Left colon (tissue), 2 donors: ENCODE measurements at places on chromosomes 7 and 10. TPM values are rescaled to one million over a fixed set of nuclear protein-coding genes. Genes with fewer than 3 reads are reported as not detected.

Gene VAX1
- not detected for total RNA-seq

Gene KIAA1549
- 3.3 TPM for total RNA-seq

DNA sequence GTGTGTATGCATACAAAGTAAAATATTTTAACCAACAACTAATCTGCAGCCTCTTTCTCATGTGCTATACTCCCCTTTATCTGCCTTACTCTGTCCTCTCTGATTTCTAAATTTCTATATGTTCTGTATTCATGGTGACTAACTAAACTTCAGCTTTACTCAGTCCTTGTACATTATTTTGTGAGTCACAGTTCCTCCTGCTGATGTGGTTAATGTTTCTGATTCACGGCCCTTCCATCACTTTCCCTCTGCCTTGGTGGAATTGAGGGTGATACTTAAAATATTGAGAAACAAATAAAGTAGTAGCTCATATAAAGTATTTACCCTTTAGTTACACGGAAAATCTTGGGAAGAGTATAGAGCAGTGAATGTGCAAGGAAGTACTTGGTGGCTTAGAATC, 899.1 kb upstream of the ZWINT start:
- DNase-seq, result no peak

DNA sequence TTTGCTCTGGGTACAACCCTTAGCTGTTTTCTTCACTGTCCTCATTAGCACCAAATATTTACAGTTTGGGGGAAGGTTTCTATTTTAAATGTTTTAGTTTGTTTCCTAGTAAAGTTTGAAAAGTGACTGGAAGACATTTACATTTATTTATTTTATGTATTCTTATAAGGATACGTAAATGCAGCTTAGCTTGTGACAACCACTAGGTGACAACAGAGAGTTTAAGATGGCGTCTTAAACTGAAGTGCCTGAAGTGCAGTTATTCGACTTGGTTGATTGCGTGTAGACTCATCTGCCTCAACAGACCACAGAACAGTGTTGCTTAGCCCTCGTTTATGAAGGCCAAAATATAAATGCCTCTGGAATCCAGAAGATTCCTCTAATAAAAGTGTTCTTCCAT, 378.2 kb upstream of the MYO3A start:
- no peak for DNase-seq

GRCh38 chr7:27168265-27168947, 3.1 kb upstream of the HOXA9 start:
- peak; percentile 72 for DNase-seq

DNA sequence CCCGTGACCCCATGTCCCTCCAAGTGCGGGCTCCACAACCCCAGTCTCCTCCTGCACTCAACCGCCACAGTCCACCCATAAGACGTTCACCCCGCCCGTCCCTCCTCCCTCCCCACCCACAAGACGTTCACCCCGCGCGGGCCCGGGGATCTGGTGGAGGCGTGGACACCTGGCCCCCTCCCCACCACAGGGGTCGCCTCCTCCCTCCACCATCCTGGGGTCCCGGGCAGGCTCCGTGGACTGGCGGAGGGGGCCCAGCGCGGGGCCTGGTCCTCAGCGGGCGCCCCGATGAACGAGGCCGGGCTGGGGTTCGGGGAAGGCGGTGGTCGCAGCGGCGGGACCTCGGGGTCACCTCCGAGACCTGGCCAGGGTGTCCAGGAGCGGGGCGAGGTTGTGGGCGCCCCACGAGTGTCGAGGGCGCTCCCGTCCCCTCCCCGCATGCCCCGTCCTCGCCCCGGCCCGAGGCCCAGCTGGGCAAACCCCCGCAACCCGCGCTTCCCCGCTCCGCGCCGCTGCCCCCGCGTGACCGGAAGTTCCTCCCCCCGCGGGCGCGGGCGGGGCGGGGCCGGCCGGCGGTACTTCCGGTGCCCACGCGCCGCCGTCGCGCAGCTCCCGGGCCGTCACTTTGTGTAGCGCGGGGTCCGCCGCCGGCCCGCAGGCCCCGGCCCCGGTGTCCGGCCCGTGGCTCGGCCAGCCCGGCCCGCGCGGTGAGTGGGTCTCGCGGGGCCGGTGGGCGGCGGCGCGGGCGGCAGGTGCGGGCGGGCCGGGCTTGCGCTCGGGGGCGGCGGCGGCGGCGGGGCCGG, at the start of gene ZNF316:
ZNF316 (plus strand) TSS at position 578 of the 803 bp plus-strand sequence. CDS start 5,092 bp downstream, outside the sequence.
- DNase-seq, result no peak

GRCh38 chr10:16820421-16820820, 3.2 kb upstream of the RSU1 start:
- no peak for DNase-seq

DNA sequence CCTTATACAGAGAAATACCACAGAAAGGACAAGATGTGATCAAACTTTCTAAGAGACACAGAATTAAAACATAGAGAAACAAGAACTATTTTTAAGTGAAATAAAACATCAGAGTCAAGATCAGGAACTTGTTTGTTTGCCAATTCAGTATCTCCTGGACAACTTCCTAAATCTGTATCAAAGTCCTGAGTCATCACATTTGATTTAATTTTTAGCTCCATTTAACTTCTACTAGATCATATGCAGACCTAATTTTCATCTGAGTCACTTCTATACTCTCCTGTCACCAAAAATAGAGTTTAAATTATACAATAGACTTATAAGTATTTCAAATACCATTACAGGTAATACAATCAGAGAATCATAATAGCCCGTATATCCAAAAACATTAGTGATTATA, 268.1 kb downstream of the PRKG1 start:
- no peak for DNase-seq

DNA sequence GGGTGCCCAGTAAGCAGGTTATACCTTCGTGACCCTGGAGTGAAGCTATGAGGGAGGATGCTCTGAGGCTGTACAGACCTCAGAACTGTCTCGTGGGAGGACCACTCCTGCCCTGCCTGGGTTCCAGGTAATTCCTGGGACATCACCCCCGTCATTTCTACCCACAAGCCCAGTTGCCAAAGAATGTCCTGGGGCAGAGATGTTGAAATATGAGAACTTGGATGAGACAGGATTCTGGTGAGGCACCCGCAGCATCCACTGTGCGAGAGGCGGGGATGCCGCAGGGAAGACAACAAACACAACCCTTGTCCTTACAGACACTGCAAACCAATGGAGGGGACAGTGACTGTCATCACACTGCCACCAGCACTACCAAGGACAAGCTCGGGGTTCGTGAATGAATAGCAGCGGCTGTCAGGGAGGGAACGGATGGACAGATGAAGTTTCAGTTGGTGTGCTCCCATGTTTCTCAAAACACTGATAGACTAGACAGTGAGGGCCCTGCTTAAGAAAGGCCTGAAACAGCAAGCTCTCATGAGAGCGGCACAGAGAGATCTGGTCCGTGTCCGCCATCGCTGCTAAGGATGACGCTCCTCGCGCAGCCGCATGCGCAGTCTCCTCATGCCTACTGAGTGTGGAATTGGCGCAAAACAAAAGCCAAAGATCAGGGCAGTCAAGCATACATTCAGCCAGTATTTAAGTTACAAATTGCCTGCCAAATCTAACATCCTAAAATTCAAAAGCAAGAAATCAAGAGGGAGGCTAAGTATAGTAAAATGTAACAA, 82.0 kb upstream of the RHEB start:
- DNase-seq, result no peak

DNA sequence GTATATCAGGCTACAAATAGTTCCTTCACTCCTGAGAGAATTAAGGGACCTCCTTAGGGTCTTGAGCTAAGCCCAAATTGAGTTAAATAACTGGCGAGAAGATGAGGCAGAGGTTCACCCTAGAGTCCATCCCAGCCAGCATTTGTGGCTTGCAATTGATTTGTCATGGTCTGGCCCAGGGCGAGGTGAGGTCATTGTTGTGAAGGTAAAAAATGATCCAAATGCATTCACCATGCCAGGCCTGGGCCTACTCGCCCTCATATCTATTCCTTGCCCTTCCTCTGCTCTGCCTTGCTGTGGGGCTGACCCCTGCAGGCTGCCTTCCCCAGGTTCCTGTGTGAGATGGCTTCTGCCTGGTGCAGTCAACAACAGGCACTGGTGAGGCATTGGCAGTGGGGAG, 207.2 kb downstream of the ZNF365 start:
- DNase-seq, result no peak

DNA sequence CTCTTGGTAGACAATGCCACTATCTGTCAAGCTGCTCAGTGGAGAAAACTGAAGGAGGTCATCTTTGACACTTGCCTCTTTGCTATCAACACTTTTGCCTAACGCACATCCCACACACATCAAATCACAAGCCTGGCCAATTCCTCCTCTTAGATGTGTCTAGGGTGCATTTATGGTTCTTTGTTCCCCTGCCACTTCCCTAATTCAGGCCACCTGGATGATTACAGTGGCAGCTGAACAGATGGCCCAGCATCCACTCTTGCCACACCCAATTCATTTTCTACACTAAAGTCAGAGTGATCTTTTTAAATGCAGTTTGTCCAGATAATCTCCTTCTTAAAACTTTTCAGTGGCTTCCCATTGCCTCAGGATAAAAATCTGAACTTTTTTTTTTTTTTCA, 58.6 kb downstream of the LAMB4 start:
- DNase-seq, result no peak

- DNase-seq, result no peak
These were observed 3.0 kb downstream of the SLC12A9 start for GRCh38 chr7:100855515-100855914.

DNA sequence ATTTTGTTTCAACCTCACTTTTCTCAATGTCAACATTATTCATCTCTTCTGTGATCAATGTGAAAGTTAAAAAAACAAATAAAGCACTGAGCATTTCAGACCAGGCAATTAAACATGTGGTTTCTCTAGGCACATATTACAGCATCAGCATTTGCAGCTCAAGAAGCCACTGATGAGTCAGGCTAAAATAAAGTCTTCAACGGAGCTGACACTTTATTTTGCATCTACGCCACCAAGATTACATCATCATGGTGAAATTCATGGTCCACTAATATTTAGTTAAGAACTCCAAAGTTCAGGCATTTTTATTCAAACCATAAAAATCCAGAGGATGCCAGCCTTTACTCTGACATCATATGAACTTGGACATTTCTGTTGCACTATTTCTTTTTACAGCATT, 33.0 kb downstream of the MAGI2 start:
- DNase-seq, result no peak

GRCh38 chr7:13742126-13742525, 247.3 kb downstream of the ETV1 start:
- DNase-seq, result no peak

DNA sequence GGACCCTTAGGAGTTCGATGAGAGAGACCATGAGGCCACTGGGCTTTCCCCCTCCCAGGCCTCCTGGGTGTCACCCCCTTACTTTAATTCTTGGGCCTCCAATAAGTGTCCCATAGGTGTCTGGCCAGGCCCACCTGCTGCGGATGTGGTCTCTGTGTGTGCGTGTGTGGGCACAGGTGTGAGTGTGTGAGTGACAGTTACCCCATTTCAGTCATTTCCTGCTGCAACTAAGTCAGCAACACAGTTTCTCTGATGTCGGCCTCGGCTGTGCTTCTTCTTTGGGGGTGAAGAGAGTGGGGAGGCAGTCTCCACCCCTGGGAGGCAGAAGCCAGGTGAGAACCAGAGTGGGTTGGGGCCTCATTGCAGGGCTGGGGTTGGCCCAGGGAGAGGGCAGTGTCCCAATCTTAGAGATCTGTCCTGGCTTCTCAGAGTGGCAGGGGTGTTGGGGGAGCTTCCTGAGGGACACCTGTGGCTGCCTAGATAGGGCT, 1.5 kb downstream of the PVRIG start:
- peak; percentile 47 for DNase-seq

DNA sequence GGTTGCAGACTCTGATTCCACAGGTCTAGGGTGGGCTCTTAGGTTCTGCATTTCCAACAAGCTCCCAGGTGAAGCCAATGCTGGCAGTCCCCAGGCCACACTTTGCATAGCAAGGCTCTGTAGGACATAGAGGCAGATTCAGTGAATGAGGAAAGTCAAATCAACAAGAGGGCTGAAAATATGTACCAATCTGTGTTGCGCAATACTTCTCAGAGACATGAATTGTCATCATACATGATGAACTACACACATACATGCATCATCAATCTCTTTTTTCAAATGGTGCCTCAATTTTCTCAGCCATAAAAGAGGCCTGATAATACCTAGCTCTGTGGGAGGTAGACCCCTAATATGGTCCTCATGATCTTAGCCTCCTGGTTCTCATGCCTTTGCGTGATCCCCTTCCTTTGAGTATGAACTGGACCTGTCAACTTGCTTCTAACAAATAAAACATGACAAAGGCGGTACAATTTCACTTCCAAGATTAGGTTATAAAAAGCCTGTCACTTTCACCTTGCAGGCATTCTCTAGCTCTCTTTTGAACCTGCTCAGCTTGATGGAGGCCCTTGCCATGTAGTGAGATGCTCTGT, 49.0 kb downstream of the PIK3CG start:
- no peak for DNase-seq

DNA sequence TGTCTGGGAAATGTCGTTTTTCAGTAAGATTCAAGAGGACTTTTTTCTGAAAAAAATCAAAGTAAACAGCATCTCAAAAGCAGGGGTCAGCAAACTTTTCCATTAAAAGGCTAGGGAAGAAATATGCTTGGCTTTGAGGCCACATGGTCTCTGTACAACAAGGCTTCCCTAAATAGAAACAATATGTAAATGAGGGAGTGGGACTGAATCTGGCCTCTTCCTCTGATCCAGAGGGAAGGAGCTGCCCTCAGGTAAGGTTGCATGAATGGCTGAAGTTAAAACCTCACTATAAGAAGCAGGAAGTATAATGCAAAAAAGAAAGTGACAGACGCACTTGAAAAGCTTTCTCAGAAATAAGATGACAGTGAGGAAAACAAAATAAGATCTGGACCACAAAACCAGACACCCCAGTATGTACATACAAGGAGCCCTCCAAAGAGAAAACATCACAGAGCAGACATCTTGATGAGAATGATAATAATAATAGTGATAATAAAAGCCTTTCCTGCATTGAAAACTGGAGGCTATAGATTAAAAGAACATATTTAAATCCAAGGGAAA, 115.2 kb downstream of the PLXNA4 start:
- no peak for DNase-seq

DNA sequence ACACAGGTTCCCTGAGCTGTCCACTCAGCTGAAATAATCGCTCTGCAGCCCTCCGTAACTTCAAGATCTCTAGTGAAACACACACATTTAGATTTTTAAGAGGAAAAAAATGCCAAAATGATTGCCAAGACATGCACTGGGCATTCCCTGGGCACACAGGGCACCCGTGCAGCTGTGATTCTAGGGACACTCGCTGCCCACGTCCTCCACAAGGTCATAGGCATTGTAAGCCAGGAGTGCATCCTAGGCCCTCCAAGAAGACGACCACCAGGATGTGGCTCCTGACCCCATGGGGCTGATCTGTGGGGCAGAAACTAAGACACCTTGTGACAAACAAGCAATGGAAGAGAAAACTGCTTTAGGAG, 563.3 kb downstream of the PTPRN2 start:
- no peak for DNase-seq

Gene INMT
- total RNA-seq, result 6.4 TPM
